ENCODE measurements at places on chromosomes 5 and 9.

DNA sequence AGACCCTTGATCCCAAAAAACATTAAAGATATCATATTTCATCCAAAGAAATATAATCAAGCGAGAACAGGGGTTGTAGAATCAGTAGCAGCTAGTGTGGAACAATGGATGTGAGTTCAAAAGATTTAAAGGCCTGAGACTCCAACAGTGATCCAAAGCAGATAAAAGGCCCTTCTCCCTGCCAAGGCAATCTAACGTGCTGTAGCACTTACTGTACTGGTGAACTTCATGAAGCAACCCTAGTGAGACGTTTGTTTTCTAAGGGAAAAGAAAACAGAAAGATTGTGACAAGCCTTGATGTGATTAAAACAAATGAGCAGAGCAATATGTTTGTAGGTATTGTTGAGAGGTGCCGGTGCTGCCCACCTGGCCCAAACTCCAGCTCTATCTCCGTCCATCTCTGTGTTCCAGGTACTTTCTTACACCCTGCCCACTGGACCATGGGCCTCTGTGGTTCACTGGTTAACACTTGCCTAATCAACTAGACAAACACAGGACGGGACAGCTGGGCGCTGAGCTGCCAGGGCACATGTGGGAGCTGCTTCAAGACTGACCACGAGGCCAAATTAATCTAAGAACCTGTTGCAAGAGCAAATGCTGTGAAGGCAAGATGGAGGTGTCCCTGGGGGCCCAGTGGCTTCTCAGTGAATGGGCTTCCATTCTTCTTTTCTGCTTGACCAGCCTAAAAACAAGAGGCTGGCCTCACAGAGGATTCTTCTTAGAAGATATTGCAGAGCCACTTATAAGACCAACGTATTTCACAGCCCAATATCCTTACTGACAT, 265.5 kb downstream of the CWC27 start:
- H3K4me3 ChIP-seq, result peak overlapping the region; percentile 71
- H3K27me3 ChIP-seq, result no peaks in the 10 kb centered on the region
- H3K4me1 ChIP-seq, result peaks cover 14% of the 10 kb centered on the region
- no peaks in the 10 kb centered on the region for H3K36me3 ChIP-seq

DNA sequence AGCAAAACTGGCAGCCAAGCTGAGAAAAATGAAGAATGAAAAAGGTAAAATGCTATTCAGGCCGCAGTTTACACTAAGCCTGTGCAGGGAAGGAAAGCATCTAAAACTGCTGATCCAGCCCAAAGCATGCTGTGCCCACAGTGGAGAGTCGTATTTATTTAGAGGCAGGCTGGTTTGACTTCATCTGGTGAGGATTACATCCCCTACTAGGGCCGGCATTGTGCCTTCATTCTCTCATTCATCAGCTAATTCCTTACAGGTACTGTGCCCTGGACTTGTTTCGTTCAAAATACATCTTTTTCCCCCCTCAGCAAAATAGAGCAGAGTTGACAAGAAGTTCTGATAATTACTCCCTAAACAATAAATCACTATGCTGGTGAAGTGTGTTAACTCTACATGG, 137.5 kb upstream of the DAP start:
- no peaks in the 10 kb centered on the region for H3K4me1 ChIP-seq
- H3K27ac ChIP-seq, result no peak overlapping the region
- no peaks in the 10 kb centered on the region for H3K36me3 ChIP-seq
- H3K27me3 ChIP-seq, result peaks cover 24% of the 10 kb centered on the region

- H3K36me3 ChIP-seq, result no peaks in the 10 kb centered on the region
- no peaks in the 10 kb centered on the region for H3K4me1 ChIP-seq
- no peak overlapping the region for H3K27ac ChIP-seq
- no peak for ATAC-seq
- no peaks in the 10 kb centered on the region for H3K27me3 ChIP-seq
Measured at GRCh38 chr5:25955337-25955736, 1083.0 kb downstream of the CDH9 start.

DNA sequence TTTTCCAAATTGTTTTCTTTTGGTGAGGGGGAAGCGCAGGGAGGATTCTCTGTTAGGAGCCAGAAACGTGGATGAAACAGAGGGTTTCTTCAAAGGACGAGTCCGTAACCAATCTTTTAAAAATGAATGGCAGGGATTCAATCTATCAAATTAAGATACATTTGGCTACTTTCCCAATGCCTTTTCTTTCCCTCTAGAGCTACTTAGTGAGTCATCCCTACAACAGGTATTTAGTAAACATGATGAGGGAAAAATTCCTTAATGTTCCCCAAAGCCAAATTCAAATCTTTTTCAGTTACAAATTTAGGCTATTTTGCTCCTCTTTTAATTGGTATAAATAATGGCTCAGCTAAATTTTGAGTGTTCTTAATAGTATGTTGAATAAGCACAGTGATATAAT, 366.4 kb upstream of the RIOK2 start:
- H3K4me3 ChIP-seq, result no peak overlapping the region
- no peak for ATAC-seq
- no peaks in the 10 kb centered on the region for H3K36me3 ChIP-seq
- H3K27me3 ChIP-seq, result no peaks in the 10 kb centered on the region
- peaks cover 5% of the 10 kb centered on the region for H3K4me1 ChIP-seq

- peaks cover 7% of the 10 kb centered on the region for H3K27me3 ChIP-seq
- H3K4me1 ChIP-seq, result no peaks in the 10 kb centered on the region
- no peak overlapping the region for H3K27ac ChIP-seq
- H3K36me3 ChIP-seq, result no peaks in the 10 kb centered on the region
- no peak overlapping the region for H3K4me3 ChIP-seq
Measured at GRCh38 chr9:32603914-32604852, 31.2 kb upstream of the NDUFB6 start.

- peaks cover under 1% of the 10 kb centered on the region for H3K4me1 ChIP-seq
- H3K4me3 ChIP-seq, result no peak overlapping the region
- no peak overlapping the region for H3K27ac ChIP-seq
- no peaks in the 10 kb centered on the region for H3K27me3 ChIP-seq
- H3K36me3 ChIP-seq, result peaks cover 100% of the 10 kb centered on the region
Measured at GRCh38 chr5:111099058-111099778, 7.1 kb downstream of the WDR36 start.

GRCh38 chr9:109629615-109630014, 131.5 kb upstream of the PTPN3 start:
- no peaks in the 10 kb centered on the region for H3K4me1 ChIP-seq
- ATAC-seq, result no peak
- H3K27me3 ChIP-seq, result peaks cover 25% of the 10 kb centered on the region
- H3K27ac ChIP-seq, result no peak overlapping the region
- no peaks in the 10 kb centered on the region for H3K36me3 ChIP-seq
- no peak overlapping the region for H3K4me3 ChIP-seq

DNA sequence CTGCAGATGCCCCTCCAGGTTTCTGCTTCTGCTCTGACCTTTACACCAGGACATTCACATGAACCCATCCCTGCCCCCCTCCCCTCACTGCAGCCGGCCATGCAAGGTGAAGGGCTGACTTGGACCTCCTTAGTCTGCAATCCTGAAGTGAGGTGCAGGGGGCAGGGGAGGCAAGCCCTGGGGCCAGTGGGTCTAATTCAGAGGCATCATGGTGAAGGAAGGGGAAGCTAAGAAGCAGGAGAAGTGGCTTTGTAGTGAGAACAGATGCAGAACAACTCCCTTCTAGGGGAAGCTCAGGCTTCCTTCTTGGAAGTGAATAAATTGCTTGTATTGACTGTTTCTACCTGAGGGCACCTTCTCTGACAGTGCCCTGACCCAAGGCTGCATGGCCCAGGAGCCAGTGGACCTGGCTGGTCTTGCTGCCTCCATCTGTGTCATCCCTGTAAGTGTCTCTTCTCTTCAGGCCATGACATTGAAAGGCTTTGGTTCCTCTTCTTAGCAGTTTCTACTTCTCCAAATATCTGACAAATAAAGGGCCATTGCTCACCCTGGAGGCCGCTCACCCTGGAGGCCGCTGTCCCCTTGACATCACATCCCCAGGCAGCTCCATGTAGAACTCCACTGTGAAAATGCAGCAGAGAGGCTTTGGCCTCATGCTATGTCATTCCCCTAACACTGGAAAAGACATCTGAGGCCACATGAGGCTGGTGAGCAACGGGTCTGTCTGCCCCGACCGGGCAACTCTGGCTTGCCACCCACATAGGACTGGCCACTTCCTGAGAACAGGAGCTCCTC, 55.3 kb downstream of the GADD45G start:
- no peaks in the 10 kb centered on the region for H3K36me3 ChIP-seq
- H3K27ac ChIP-seq, result no peak overlapping the region
- H3K4me3 ChIP-seq, result no peak overlapping the region
- no peak for ATAC-seq

DNA sequence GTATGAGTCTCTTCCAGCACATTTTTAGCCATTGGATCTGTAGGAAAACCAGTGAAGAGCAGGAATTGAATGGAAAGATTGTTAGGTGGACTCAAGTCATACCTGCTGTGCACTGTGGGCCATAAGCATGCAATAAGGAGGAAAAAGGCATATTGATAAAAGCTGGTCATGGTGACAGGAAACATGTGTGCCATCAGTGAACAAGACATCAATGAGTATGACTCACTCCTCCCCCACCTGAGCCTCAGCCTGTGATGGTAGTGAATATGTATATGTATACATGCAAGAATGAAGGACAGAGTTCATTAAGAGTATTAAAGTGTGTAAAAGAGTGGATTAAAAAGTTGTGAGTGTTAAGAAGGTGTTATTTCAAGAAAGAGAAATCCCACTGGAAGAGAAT, 164.5 kb downstream of the TMEM38B start:
- H3K4me1 ChIP-seq, result peaks cover 15% of the 10 kb centered on the region
- H3K4me3 ChIP-seq, result peak overlapping the region; percentile 29
- H3K27me3 ChIP-seq, result no peaks in the 10 kb centered on the region
- peak; percentile 60 for ATAC-seq
- no peaks in the 10 kb centered on the region for H3K36me3 ChIP-seq

GRCh38 chr5:120552638-120553037, 88.5 kb downstream of the PRR16 start:
- no peak for ATAC-seq
- no peaks in the 10 kb centered on the region for H3K27me3 ChIP-seq
- no peaks in the 10 kb centered on the region for H3K4me1 ChIP-seq
- H3K36me3 ChIP-seq, result no peaks in the 10 kb centered on the region
- no peak overlapping the region for H3K27ac ChIP-seq

DNA sequence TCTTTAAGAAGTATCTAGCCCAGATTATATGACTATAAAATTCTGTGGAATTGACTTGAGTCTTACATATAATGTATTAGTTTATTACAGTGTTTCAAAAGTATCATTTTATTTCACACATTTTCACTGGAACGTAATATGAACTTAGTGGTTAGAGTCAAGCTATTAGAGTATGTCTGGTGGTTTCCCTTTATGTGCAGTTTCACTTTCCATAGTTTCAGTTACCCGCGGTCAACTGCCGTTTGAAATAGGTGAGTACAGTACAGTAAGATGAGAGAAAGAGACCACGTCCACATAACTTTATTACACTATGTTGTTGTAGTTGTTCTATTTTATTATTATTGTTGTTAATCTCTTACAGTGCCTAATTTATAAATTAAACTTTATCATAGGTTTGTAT, 50.5 kb downstream of the COMMD10 start:
- peak; percentile 92 for ATAC-seq
- H3K27me3 ChIP-seq, result no peaks in the 10 kb centered on the region
- H3K36me3 ChIP-seq, result peaks cover 13% of the 10 kb centered on the region
- H3K4me1 ChIP-seq, result peaks cover 5% of the 10 kb centered on the region
- H3K27ac ChIP-seq, result no peak overlapping the region

GRCh38 chr5:14323466-14323865, 180.3 kb downstream of the TRIO start:
- H3K36me3 ChIP-seq, result no peaks in the 10 kb centered on the region
- ATAC-seq, result no peak
- no peak overlapping the region for H3K27ac ChIP-seq
- H3K4me1 ChIP-seq, result no peaks in the 10 kb centered on the region

GRCh38 chr5:55534436-55535198, at the start of gene PLPP1:
Gene PLPP1, minus strand, starts transcription at chr5:55534964. Its CDS starts 335 bp downstream, at chr5:55534629.
- H3K27ac ChIP-seq, result peak within 1 kb of the TSS; percentile 91
- peak; percentile 92 for ATAC-seq
- peaks cover 26% of the 10 kb centered on the region for H3K4me1 ChIP-seq
- H3K4me3 ChIP-seq, result peak within 1 kb of the TSS; percentile 78
- H3K27me3 ChIP-seq, result no peaks in the 10 kb centered on the region

DNA sequence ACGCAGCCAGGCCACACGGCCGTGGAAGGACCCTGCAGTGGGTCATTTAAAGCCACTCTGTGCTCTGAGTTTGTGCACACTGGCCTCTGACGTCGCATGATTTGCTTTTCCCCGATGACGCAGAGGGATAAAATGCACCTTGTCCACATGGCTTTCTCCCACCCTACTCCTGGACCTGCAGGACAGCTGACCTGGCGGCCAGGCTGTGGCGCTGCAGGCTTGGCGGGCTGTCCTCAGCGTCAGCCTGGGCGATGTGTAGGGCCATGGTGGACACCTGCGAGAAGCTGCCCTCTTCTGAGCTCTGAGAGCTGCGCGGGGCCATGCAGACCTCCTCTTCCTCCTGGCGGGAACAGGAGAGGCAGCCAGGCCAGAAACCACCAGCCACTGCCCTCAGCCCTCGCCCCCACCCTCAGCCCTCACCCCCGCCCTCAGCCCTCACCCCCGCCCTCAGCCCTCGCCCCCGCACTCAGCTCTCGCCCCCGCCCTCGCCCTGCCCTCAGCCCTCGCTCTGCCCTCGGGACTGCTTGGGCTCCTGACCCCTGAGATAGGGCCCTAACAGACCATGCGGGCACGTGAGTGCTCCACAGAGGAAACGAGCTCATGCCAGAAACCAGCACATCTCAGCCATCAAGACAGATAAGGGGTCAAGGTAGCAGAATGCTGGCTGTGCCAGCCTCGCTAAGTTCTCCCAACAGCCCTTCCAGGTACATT, 20.0 kb upstream of the SCGB3A1 start:
- no peak for ATAC-seq
- H3K4me1 ChIP-seq, result no peaks in the 10 kb centered on the region
- peaks cover under 1% of the 10 kb centered on the region for H3K27me3 ChIP-seq
- no peak overlapping the region for H3K27ac ChIP-seq
- H3K36me3 ChIP-seq, result no peaks in the 10 kb centered on the region

- H3K4me1 ChIP-seq, result no peaks in the 10 kb centered on the region
- no peak overlapping the region for H3K4me3 ChIP-seq
- no peaks in the 10 kb centered on the region for H3K36me3 ChIP-seq
Measured at GRCh38 chr5:42366051-42366450, 57.2 kb upstream of the GHR start.

- ATAC-seq, result no peak
- no peaks in the 10 kb centered on the region for H3K36me3 ChIP-seq
- H3K27me3 ChIP-seq, result no peaks in the 10 kb centered on the region
- H3K27ac ChIP-seq, result no peak overlapping the region
Measured at GRCh38 chr9:17694336-17694735, 115.5 kb downstream of the SH3GL2 start.

Measured in activated T-helper 17 cell treated with anti-CD3 and anti-CD28 coated beads, Interleukin-2, amount 50 U/mL, for 72 hours (primary cell).